Inflammatory macrophage treated with lipopolysaccharide for 1 hour (primary cell): ENCODE measurements at places on chromosomes 3 and 15.

GRCh38 chr3:135944831-135945230, 20.7 kb upstream of the PPP2R3A start:
- DNase-seq, result no peak

DNA sequence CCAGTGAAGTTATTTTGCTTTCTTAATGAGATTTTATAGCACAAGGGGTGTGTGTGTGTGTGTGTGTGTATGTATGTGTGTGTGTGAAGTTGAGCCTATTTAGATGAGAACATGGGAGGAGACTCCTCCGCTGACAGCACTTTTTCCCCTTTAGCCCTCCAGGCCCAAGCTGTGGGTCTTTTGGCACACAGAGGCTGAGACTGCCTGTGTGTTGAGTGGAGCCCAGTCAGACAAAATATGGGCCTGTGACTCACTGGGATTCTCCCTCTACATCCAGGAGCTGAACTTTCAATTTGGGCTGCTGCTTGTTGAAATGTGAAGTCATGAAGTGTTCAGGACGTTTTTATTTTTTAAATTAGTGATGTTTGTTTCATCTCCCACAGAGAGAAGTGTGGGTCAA, 108.0 kb downstream of the MFSD1 start:
- DNase-seq, result no peak

GRCh38 chr15:68311859-68312557, 34.5 kb downstream of the FEM1B start:
- DNase-seq, result no peak

- DNase-seq, result no peak
Measured at GRCh38 chr15:47691882-47692281, 25.4 kb upstream of the SEMA6D start.

DNA sequence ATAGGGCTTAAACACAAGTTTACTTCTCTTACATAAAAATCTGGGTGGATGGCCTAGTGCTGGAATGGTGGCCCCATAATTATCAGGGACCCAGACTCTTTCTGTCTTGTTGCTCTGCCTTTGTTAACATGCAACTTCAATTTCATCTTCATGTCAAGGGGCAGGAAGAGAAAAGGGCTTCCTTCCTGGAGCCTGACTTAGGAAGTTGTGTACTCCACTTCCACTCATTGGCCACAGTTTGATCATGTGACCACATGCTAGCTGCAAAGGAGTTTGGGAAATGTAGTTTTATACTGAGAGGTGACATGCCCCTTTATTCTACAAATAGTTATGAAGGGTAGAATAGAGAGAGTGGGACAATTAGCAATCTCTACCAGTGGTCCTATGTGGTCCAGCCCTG, 39.3 kb downstream of the RHCG start:
- peak; percentile 27 for DNase-seq

GRCh38 chr3:36904641-36905040, 40.2 kb downstream of the TRANK1 start:
- peak; percentile 46 for DNase-seq
